ENCODE measurements at places on chromosomes 16 and 17.

GRCh38 chr17:47703191-47703591 is 9.2 kb downstream of the TBKBP1 start:
- DNase-seq: no peak

GRCh38 chr16:55955845-55956244 is 80.7 kb upstream of the CES5A start:
- no peak for DNase-seq

- DNase-seq: no peak
Observed at GRCh38 chr17:5329784-5330557, 47.9 kb downstream of the RABEP1 start.

GRCh38 chr16:89322321-89323119 is 105.0 kb downstream of the ZNF778 start:
- DNase-seq: peak; percentile 71

DNA sequence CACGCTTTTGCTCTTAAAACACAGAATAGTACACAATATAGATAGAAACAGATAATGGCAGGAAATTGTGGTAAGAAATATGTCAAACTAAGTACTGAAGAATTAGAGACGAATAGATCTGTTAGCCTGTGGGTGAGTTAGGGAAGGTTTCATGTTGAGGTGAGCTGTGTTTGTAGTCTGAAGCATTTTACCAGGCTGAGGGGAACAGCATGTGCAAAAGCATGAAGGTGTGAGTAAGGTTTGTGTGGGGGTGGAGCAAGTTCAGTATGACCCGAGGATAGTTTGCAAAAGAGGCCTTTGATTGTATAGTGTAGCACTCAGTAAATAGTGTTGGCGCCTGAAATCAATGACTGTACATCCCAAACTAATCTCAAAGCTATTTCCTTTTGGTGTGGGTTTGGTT is 13.8 kb downstream of the IGSF6 start:
- no peak for DNase-seq

GRCh38 chr16:86573646-86574508 is 4.5 kb upstream of the FOXL1 start:
- no peak for DNase-seq

GRCh38 chr16:30895627-30896260 is 670 bp upstream of the CTF1 start:
- DNase-seq: peak; percentile 66

DNA sequence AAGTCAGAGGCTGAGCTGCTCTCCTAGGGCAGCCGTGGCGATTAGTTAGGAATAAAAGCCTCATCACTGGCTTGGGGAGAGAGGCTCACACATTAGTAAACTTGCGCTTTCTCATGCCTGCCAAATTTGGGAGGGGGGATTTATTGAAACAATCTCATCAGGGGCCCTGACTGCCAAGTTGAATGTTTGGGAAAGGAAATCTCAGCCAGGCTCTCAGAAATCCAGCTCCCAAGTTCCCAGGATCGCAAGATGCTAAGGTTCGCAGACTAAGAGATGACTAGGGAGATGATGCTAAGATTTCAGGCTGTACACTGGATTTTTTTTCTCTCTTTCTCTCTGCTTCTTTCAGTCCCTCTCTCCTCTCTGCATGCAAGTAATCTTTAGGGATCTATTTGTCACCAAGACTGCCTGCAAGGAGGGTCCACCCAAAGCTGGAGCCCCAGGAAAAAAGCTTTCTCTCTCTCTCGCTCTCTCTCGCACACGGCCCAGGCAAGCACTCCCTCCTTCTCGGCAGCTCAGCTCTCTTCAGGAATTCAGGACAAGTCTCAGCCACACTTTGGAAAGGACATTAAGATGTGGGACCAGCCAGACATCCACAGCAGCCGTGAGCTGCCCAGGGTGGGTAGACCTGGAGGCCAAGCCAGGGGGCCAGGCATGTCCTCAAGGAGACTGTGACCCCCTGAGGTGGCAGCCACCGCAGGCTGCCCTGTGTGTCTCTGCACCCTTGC is 1.4 kb downstream of the GPR139 start:
- DNase-seq: no peak

GRCh38 chr17:44094701-44095387 is 24.3 kb downstream of the G6PC3 start:
- DNase-seq: no peak

GRCh38 chr16:8619671-8620370 is 1.7 kb upstream of the METTL22 start:
- no peak for DNase-seq

DNA sequence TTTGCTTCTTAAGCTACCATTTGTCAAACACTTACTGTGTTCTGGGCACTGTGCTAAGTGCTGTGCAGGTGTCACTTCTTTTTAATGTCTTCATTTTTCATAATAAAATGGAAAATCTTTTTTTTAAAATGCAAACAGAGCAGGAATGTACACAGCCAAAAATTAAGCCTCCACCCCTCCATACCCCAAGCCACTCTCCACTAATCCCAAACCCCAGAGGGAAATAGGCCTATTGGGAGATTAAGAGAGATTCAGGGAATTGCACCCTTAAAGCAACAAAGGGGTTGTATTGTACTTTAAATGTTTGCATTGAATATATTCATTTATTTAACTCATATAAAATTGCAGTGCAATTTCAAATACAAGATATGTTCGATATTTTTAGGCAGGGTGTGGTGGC is 28.6 kb upstream of the GAN start:
- DNase-seq: no peak

DNA sequence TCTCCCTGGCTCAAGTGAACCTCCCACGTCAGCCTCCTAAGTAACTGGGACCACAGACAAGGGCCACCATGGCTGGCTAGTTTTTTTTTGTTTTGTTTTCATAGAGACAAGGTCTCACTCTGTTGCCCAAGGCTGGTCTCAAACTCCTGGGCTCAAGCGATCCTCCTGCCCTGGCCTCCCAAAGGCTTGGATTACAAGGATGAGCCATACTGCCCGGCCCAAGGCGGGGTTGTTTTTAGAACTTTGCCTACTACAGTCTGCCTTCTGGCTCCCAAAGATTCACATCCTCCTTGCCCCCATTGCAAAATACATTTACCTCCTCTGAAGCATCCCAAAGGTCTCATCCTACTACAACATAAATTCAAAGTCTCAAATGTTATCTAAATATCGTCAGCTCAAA is 49.5 kb upstream of the PHOSPHO1 start:
- no peak for DNase-seq

- no peak for DNase-seq
Observed at GRCh38 chr17:40086150-40087044, 14.0 kb downstream of the NR1D1 start.

- DNase-seq: no peak
Observed at GRCh38 chr17:81715872-81716673, 4.0 kb downstream of the SLC25A10 start.

GRCh38 chr17:62578757-62579487 is 48.5 kb upstream of the MRC2 start:
- DNase-seq: no peak

DNA sequence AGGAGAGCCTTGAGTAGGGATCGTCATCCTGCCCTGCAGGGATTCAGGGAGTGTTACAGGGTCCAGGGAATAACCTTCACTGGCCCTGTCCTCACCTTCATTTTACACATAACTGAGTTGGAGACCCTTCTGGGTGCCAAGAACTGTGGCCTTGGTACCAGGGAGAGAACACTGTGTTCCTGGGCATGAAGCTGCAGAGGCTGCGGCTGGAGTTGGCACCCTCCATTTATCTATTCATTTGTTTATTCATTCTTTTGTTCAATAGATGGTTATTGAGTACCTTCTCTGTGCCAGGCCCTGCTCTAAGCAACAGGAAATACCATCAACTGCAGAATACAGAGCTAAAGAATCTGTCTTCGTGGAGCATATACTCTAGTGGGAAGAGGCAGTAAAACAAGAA is 6.7 kb downstream of the ABCC3 start:
- no peak for DNase-seq

DNA sequence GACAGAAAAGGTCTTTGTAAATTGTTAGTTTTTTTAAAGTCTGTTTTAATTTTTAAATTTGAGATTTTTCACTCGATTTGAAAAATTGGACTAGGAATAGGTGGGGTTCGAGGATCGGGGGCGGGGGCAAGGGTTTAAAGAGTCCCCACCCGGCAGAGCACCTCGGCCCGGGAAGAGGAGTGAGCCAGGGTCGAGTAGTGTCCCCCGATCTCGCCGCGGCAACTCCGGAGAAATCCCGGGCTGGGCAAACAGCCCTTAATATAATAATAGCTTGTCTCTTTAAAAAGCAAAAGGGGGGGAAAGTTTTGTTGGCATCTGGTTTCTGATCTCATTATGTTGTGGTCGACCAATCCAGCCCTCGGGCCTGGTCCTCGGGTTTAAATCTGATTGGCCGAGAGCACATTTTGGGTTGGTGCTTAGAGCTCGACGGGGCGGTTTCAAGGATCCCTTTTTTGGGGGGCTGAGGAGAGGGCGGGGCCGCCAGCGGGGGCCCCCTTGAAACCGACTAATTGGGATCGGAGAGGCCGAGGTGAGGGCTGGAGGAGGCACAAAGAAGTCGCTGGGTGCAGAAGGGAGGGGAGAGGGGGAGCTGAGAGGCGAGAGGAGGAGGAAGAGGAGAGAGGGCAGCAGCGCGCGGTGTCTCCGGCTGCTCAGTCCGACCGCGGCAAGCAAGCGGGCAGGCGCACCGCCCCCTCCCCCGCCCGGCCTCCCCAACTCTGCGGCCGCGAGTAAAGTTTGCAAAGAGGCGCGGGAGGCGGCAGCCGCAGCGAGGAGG is at the start of gene FZD2:
TSS of gene FZD2 (plus strand) at position 653 of the 775 bp plus-strand sequence. CDS start 205 bp downstream, outside the sequence.
- peak; percentile 84 for DNase-seq

GRCh38 chr16:20300312-20301097 is 26.8 kb downstream of the GP2 start:
- DNase-seq: peak; percentile 94

DNA sequence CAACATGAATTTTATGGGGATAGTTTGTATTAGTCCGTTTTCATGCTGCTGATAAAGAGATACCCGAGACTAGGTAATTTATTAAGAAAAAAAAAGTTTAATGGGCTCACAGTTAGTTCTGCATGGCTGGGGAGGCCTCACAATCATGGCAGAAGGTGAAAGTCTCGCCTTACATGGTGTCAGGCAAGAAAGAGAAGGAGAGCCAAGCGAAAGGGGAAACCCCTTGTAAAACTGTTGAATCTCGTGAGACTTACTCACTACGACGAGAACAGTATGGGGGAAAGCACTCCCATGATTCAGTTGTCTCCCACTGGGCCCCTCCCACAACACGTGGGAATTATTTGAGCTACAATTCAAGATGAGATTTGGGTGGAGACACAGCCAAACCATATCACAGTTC is 181.5 kb downstream of the PRKCA start:
- no peak for DNase-seq

DNA sequence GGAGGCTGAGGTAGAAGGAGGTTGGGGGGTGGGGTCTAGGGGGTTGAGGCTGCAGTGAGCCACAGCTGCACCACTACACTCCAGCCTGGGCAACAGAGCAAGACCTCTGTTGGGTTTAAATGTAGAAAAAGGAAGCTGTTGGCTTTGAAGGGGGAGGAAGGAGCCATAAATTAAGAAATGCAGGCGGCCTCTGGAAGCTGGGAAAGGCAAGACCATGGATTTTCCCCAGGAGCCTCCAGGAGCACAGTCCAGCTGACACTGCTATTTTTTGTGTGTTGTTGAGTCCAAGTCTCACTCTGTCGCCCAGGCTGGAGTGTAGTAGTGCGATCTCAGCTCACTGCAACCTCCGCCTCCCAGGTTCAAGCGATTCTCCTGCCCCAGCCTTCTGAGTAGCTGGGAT is 15.9 kb downstream of the LITAF start:
- DNase-seq: no peak

DNA sequence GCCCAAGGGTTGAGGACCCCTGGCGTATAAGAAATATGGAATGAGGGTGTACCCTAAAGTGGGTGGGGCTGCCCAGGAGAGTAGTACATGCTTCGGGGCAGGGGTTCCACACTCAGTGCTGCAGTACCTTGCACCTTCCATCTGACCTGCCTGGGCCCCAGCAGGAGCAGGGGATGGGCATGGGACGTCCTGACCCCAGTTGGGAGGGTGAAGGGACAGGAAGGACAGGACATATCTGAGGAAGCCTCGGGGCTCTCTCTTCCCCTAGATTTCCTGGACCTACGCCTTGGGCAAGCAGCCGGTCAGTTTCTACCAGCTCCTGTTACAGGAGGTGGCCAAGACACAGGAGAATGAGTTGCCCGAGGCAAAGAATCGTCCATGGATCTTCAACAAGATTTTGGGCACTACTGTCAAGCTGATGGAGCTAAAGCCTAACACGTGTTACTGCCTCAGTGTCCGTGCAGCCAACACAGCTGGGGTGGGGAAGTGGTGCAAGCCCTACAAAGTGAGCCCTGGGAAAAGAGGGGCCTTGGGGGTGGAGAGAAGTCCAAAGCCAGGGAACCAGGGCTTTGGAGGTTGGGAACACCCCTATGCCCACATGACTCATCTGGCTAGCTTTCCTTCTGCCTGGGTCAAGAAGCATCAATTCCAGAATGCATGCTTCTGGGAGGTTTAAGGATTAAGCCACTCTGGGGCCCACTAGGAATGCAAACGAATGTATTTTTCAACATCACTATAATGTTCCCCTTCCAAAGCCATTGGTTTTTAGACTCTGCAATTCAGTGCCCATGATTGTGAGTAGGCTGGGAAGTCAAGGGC is 7.9 kb downstream of the FNDC8 start:
- DNase-seq: no peak

GRCh38 chr17:73718362-73718761 is 74.1 kb upstream of the SDK2 start:
- no peak for DNase-seq

DNA sequence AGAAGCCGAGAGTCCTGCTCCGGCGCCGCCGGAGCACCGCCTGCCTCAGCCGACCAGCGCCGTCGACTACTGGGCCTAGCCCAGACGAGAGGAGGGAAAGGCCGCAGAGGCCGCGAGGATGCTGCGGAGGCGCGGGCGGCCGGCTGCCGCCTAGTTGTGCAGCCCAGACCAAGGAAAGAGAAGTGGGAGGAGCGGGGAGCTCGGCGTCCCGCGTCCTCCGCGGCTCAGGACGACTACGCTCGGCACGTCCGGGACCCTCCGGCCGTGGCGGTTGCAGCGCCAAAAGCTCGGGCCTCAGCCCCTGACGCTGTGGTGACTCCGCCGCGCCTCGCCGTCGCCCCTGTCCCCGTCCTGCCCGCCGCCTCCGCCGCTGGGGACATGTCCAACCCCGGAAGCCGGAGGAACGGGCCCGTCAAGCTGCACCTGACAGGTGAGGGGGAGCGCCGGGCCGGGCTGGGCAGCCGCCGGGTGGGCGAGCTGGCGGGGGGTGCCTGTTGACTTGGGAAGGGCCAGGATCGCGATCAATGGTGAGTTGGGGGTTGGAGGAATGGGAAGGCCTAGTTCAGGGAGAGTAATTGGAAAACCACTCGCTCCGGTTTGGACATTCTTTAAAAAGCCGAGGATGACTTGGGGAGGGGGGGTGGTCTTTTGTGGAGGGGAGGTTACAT is 37.7 kb downstream of the RNF135 start:
- DNase-seq: peak; percentile 86

- DNase-seq: no peak
Observed at GRCh38 chr17:41529491-41529915, 1.4 kb upstream of the KRT19 start.
